ENCODE measurements at places on chromosomes 12 and 14.

DNA sequence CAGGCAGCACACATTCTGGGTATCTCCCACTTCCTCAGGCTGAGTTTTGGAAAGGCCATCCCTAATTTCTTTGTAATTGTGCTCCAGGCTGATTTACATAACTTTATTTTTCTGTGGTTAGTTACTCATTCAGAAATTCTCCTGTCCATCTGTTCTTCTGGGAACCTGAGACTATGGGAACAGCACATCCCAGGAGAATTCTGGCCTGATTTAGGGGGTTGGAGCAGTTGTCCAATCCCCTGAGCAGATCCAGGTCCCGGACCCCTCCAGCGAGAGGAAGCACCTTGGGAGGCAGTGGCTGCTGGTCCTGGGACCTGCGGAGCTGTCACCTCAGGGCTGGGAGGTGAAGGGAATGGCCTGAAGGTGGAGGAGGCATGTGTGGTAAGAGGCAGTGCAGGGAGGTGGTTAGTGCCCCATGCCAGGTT, 40.4 kb downstream of the TSPAN9 start:
- DNase-seq: peak; percentile 69

- DNase-seq: peak; percentile 23
These were observed 69.4 kb upstream of the RHOJ start for GRCh38 chr14:63134801-63135200.

DNA sequence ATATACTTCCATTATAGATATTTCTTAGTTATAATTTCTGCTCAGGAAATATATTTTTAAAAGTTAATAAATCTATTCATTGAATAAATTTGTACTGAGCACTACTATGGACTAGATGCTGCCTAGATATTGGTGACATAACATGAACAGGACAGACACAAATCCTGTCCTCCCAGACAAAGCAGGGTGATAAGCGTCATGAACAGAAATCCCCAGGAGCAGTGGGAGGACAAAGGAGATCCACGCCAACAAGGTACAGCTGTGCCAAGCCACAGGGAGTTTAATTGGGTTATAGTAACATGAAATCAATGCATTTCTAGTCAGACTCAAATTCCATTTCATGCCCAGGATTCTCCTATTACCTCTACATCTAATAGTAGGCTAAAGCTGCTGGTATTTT, 171.8 kb upstream of the CPNE8 start:
- DNase-seq: no peak

DNA sequence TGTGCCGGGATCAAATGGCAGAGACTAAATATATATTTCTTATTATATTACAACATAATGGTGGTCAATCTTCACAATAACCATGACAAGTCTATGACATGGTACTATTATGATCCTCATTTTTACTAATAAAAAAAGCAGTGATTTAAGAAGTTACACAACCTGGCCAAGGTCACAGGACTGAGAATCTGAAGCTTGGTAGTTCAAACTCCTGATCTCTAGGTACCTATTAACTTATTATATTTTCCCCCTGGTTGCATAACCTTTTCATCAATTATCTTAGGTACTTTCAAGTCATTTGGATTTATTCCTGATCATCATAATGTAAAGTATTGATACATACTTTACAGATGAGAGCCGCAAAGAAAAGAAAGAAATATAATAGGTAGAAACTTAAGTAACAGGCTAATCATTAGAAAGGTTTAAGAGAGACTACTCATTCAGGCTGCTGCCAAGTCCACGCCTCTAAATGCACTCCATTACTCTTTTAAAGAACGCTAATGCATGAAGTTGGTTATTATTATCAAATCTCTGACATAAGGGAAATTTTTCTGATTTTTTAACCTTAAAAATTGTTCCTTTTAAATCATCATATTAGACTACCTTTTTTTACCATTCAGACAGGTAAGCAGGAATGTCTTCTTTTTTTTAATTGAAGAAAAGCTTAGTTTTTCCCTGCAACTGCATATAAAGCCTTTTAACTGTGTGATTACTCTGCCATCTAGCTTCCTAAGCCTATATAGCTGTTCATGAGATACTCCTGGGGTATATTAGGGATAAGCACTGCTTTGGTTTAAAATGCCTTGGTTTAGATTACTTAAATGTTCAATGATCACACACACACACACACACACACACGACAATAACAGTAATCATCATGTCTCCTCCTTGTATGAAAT, 35.6 kb downstream of the RPS29 start:
- peak; percentile 24 for DNase-seq

DNA sequence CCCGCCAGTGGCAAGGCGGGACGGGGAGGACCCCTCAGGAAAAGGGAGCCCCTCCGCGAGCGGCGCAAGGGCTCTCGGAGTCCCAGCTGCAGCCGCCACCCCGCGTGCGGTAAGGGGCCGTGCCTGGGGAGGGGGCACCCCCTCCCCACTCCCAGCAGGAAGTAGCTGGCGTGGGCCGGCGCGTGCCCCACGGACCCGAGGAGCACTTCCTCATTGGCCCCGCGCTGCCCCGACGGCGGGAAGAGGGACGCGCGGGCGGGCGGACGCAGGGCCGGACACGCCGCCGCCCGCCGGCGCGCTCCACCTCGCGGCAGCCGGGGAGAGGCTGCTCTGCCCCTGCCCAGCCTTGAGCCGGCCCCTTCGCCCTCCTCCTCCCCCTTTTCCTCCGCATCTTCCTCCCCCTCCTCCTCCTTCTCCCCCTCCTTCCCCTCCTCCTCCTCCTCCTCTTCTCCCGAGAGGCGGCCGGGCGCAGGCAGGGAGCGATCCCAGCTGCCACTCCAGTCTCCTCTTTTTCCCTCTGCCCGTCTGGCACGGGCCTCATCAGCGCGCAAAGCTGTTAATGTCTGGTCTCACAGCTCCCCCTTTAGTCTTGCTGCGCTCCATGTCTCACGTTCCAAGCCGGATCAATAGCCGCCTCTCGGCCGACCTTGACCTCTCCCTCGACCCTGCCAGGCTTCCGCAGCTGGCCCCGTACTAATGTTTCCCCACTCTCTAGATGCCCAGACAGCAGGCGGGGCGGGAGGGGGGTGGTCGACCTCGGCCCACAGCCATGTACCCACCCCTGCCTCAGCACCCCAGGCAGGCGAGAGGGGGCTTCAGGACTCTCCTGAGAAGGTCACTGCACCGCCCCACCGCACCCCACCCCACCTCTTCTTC, 2.6 kb upstream of the BCL11B start:
- peak; percentile 83 for DNase-seq

GRCh38 chr14:90508536-90509254, 111.9 kb downstream of the CALM1 start:
- DNase-seq: no peak

DNA sequence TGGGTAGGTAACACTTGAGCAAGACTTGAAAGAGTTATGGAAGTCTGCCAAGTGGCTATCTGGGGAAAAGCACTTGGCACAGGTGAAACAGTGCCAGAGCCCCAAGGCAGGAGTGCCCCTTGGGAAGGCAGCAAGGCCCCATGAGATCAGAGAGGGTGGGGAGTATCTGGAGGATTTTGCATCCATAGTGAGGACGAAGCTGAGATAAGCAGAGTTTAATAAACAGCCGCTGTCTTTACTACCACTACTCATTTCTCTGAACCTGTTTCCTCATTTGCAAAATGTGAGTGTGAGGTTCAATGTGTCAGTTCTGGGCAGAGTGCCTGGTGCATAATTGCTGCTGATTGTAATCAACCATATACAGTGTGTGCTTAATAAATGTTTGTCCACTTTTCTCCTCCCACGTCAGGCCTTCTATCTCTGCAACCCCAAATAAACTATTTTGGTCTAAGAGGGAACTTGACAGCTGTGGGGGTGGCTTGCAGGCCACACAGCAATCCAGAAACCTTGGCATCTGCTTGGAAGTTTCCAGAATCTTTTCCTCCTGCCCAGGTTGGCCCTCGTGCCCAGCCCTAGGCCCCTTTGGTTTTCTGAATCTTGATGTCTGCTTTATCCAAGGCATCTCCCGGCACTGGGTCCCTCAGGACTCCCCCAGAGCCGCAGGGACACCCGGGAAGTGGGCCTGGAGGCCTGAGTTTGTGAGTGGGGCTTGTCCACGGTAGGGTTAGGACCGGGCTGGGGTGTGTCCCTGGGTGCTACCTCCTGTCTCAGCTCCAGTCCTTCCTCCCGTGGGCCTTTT, 4.5 kb downstream of the ABCB9 start:
- DNase-seq: no peak

DNA sequence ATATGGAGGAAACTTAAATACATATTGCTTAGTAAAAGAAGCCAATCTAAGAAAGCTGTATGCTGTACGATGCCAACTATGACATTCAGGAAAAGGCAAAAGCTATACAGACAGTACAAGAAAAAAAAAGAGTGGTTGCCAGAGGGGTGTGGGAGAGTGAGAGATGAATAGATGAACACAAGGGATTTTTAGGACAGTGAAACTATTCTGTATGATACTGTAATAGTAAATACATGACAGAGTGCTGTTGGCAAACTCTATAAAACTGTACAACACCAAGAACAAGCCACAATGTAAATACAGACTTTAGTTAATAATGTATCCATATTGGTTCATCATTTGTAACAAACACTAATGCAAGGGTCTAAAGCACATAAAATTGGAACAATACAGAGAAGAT, 10.9 kb upstream of the MIPOL1 start:
- no peak for DNase-seq

GRCh38 chr14:55194656-55195355, 3.4 kb upstream of the DLGAP5 start:
- DNase-seq: no peak

DNA sequence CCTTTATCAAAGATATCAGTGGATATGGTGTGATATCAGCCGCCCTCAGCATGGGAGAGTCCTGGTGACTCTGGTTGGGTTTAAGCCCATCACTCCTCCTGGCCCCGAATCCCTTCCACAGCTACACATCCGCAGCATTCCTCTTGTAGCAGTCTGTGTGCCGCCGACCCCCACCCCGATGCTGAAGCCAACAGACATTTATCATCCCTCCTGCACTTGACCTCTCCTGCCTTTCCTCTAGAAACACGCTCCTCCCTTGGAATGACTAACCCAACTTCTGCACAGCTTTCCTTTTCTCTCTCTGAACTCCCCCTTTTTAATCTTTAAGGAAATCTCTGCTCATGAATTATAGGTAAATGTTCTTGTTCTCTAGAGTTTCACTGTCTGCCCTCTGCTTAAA, 250.9 kb upstream of the FOXN3 start:
- no peak for DNase-seq

DNA sequence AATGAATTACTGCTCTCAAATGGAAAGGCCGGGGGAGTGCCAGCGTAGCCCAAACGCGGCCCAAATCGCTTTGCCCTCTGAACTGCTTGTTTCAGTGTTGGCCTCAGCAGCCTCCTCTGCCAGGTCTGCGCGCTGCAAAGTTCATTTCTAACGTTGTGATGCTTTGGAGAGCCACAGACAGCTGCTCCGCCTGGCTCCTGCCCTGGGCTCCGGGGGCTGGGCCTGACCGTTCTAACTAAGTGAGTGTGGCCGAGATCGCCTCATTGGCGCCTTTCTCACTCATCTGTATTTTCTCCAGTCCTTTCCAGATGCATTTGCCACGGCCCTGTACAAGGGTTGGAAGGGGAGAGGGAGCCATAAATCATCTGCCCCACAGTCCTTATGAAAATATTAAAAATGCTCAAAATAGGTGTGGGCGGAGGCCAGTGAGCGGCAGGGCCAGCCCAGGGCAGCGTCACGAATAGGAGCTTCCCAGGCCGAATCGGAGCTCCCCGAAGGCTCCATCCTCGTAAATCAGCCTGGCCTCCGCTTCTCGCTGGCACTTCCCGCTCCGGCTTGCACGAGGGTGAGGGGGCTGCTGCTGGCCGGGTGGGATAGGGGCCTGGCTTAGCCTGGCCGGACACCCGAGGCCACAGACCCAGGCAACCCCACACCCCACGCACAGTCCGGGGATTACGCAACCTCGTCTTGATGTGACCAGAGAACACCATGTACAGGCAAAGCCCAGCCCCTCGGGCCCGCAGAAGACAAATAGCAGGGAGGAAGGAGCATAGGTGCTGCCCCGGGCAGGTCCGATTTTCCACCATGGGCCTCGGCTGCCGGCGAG, 196.6 kb upstream of the DIO3 start:
- DNase-seq: no peak

- DNase-seq: no peak
These were observed 21.2 kb downstream of the ITGA7 start for GRCh38 chr12:55686366-55687010.

DNA sequence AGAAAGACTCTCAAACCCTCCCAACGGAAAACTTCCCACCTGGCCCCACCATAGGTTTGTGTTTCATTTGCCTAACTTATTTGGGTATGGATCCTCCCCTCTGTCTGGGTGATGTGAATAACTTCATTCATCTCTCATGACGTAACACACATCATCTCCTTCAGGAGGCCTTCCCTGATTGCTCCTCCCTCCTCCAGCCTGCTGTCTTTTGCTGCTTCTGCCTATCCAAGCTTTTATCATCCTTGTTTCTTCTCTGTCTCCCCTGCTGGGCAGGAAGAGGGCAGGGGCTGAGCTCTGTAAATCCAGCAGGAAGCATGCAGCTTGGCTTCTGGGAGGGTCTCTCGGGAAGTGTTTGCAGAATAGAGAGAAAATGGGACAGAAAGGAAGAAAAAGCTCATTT, 766.0 kb upstream of the TBX3 start:
- no peak for DNase-seq

GRCh38 chr14:22179190-22179589, 409.8 kb downstream of the DAD1 start:
- DNase-seq: no peak

- no peak for DNase-seq
These were observed 324 bp downstream of the CALCOCO1 start for GRCh38 chr12:53726946-53727309.

DNA sequence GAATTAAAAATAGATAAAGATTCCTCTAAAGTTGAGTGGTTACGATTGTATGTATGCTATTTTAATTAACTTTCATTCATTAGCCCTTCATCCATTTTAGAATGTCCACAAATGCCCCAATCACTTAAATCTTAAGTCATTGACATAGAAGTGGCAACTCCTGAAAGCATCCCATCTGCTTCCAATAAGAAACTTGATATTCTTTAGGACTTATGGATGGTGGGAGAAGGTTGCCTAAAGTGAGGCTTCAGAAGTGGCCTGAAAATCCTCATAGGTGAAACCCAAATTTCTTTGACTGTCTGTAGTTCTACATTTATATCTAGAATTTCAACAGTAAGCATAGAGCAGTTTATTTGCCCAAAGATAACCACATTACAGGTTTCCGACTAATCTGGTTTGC, 161.7 kb upstream of the HMGA2 start:
- DNase-seq: no peak

GRCh38 chr12:106309671-106310505, 7.4 kb downstream of the TCP11L2 start:
- DNase-seq: peak; percentile 82

GRCh38 chr14:57848786-57849185, 17.1 kb downstream of the SLC35F4 start:
- DNase-seq: no peak

DNA sequence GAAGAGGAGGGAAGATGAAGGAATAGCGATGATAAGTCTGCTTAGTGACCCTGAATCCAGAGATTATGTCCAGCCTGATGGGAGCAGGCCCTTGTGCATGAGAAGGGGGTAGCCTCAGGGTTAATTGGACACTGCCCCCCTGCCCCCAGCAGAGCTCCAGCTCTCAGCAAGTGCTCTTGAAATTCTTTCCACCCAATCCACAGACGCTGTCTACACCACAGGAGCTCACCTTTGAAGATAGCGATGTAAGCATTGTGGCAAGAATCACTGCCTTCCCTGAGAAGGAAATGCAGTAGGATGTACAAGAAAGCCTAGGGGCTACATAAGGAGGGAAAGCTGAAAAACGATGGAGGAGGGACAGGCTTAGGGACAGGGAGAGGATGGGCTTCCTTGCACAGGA, 39.4 kb downstream of the CRACR2A start:
- DNase-seq: no peak

All from GM03348 (cell line).